DMS79 (cell line): ENCODE measurements at places on chromosomes 4 and X.

DNA sequence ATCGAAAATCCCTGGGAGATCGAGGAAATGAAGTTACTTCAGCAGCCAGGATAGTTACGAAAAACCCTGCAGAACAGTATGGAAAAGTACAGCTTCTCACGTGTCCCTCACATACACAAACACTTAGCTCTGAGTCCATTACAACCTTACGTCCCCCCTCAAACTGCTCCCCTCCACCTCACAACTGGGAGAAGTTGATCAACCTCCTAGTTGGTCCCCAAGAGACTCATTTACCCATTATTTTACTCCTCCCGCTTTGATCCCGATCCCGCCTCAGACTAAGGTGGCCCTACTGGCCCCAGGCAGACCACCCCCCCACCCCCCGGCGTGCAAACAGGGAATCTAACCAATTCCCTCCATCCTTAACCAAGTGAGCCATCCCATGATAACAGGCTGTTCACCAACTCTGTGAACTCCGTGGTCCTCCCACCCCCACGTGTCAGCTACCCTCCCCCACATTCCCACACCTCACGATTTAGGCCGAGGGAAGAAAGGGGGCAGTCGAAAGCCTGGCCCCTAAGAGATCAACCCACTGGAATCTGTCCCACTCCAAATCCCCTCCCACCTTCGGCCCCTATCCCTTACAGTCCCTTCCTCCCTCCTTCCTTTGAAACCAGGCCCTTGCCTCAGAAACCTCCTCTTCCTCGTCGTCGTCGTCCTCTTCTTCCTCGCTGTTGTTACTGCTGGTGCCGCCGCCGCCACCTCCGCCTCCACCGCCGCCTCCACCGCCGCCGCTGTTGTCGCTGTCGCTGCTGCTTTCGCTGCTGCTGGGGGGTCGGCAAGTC is 755 bp downstream of the ANKRD17 start:
- DNase-seq, result peak; percentile 10

DNA sequence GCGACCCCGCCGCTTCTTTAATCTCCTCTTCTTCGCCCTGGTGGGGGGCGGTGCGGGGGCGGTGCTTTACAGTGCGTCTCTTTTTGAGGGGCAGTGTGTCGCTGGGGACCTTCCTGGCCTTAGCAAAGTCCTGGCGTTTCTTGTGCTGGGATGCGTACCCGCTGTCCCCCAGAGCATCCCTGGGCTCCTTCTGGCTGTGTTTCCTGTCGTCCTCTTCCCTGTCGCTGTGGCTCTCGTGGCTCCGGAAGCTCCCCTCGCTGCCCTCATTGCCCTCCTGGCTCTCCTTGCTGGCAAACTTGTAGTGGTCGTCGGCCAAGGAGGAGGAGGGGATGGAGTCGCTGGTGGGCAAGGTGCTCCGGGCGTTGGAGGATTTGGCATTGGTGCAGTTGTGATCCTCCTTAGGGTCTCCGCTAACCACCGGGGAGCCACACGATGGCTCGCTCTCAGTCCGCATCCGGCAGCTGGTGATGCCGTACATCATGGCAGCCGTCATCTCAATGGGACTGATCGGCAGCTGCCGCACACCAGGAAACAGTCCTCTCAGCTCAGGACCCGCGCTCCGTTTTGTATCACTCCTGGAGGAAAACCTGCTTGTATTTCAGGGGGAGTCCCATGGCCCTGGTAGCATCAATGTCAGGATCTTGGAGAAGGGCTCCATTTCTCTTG is 30.4 kb upstream of the TMSB15A start:
- DNase-seq, result no peak

- DNase-seq, result no peak
These were observed 306.7 kb downstream of the GBA3 start for GRCh38 chr4:22999419-22999818.

DNA sequence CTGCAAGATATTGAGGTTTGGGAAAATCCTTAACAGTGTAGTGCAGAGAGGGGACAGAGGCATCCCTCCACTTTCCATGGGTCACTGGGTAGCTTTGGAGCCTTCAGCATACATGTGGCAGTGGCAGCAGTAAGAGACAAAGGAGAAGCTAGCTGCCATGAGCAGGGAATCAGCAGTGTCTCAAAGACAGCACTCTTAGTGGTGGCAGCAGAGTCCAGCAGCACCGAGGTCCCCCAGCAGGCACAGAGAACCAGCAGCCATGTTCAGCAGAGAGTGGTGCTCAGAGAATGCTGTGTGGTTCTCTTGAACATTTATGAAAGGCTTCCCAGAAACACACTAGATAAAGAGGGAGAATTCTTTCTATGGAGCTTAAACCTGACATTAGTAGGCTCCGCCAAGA is 308.5 kb downstream of the CENPC start:
- DNase-seq, result no peak

DNA sequence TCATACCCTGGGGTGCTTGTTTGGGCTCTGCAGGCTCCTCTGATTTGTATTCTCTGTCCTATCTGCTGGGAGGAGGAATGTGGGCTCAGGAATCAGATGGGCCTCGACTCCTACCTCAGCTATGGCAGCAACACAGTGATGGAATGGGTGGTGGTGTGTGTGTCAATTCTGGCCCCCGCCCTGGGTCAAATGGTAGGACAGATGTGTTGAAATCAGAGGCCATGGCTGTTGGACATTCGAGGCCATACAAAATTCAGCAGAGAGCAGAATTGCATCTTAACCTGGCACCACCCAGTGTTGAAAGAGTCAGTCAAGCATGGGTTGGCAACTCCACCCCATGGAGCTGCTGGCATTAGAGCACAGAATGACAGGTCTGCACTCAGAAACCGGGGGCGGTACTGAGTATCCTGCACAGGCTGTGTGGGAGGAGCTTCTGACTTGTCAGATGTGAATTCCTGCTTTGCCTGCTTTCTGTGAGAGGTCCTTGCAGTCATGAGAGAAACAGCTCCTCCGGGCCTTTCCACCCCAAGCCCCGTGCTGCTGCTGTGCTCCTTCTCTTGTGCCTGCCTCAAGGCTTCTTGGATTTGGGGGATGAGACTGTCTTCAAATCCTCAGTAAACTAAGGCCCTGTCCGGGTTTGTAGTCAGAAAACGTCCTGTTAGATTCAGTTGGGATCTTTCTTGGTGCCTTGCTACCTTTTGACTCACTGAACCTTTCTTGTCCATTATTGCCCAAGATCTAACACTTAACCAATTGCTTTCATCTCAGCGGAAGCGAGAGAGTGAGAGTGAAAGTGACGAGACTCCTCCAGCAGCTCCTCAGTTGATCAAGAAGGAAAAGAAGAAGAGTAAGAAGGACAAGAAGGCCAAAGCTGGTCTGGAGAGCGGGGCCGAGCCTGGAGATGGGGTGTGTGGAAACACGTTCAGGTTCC is 13.0 kb downstream of the DKC1 start:
- no peak for DNase-seq

GRCh38 chrX:107707866-107708265 is 67.7 kb downstream of the TSC22D3 start:
- no peak for DNase-seq

- no peak for DNase-seq
These were observed 48.7 kb downstream of the HTT start for GRCh38 chr4:3123181-3123671.

DNA sequence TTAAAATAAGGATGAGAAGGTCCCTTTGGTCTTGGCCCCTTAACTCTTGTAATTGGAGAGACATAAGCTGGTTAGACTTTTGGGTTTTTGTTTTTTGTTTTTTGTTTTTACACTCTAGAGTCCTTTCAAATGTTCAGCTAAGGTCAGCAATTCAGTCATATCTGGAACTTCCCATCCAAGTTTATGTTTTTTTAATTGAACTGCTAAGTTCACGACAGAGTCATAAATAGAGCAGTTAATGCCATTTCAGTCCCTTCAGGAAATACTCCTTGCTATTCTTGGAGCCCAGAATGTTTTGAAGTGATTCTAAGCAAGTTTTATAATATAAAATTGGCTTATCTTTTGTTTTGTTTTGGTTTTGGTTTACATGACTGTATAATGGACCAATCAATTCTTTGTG is 329.4 kb upstream of the PABPC4L start:
- no peak for DNase-seq

- no peak for DNase-seq
These were observed 31.1 kb downstream of the CCKAR start for GRCh38 chr4:26459054-26459755.

GRCh38 chr4:96986816-96987215 is 1146.9 kb downstream of the PDHA2 start:
- DNase-seq, result no peak

- no peak for DNase-seq
These were observed 41.9 kb downstream of the PCDH19 start for GRCh38 chrX:100368167-100368566.

DNA sequence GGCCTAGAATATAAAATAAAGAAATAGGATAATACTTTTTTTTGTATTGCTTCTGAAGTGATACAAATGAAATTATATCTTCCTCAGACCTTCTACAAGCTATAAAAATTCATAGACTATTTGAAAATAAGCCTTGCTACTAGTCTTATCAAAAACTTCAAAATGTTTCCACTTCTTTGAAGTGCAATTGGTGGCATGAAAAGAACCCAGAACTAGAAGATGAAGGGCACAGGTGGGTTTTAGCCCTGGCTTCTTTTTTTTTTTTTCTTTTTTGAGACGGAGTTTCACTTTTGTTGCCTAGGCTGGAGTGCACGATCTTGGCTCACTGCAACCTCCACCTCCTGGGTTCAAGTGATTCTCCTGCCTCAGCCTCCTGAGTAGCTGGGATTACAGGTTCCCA is 44.2 kb downstream of the GSX2 start:
- no peak for DNase-seq

GRCh38 chr4:189973646-189974045 is 33.0 kb downstream of the FRG1 start:
- no peak for DNase-seq

DNA sequence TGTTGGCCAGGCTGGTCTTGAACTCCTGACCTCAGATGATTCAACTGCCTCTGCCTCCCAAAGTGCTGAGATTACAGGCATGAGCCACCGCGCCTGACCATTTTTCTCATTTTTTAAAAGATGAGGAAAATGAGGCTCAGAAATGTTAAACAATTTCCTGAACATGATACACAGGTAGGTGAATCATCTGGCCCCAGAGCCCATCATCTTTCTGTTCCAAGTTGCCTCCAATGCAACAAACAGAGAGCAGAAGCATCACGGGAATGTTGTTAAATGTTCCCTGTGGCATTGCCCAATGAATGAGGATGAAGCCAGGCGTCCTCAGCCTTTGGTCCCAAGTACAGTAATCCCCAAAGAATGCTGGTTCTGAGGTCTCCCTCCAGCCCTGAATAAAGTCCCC is 31.3 kb upstream of the ANXA5 start:
- DNase-seq, result no peak

- DNase-seq, result no peak
These were observed 137.8 kb upstream of the CPEB2 start for GRCh38 chr4:14864365-14865030.

DNA sequence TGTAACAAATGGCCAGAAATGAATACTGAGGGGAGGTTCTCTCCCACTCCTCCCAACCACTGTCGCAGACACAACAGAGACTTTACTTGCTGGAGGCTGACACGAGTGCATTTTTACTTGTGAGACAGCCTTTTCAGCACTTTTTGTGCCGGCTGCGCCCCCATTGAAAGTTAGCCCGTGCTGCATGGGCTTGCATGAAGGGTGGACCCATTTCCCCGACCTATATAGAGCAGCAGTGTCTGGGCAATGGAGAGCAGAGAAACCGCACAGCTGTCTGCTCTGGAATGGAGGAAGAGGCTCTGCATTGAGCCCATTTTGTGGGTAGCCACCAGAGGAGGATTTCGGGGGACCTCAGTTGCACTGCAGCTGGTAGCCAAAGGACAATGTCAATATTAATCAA is 208.8 kb downstream of the UGT8 start:
- DNase-seq, result no peak

DNA sequence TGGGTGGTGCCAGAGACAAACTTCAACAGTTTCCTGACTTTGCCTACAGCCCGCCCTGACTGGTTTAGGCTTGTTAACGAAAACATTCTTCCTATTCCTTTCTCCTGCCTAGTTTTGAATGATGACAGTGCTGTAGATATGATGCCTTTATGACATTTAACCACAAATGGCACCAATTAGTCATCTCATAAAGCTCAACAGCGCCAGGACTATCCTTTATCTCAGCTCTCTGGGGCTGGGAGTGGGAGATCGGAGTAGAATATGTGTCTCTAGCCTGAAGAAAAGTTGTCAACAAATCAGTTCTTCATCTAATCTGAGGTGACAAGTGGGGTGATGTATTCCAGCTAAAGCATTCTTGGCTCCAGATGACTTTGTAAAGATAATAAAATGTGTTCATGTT is 64.6 kb upstream of the SH3RF1 start:
- DNase-seq, result no peak

DNA sequence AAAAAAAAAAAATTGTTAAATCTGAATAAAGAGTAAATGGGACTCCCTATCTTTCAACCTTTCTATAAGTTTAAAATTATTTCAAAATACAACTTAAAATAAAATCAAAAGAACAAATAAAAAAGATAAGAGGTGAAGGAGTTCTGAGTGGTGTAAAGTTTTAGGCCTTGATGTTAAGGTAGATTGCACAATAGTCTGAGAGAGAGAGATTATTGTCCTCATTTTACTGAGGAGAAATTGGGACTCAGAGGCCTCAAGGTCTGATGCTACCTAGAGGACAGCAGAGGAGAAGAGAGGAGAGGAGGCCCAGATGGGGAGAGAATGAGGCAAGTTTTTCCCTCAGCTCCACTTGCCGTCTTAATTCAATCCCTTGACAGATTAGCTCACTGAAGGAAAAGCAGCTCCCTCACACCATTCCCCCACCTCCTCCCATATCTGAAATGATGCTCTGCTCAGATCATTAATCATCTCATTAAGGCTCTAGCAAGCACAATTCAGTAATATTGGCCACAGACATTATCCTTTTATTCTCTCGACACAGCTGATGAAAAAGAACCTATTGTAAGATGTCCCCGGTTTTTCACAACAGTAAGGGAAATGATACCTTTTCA is 106.3 kb upstream of the PTPN13 start:
- DNase-seq, result no peak

- DNase-seq, result peak; percentile 41
These were observed 82.7 kb upstream of the GPM6B start for GRCh38 chrX:13899607-13900006.

DNA sequence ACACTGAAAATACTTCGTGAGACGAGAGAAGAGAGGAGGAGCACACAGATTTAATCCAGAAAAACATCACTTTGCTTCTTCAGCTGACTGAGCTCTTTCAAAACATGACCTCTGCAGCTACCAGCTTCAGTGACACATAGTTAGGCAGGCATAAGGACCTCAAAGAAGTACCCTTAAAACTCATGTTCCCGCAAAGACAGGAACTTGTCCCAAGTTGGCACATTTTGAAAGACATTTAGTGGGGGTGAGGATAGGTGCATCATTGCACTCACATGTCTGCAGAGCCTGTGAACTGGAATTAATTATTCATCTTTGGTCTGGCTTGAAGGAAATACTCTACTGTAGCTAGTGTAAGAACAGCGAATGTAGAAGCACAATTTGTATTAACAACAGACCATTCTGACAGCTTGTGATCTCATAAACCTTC is 221.8 kb downstream of the MGST2 start:
- no peak for DNase-seq
